ENCODE measurements at places on chromosomes 3 and 15.

- no peak for DNase-seq
These were observed 156.5 kb downstream of the PDCD6IP start for GRCh38 chr3:33954956-33955355.

DNA sequence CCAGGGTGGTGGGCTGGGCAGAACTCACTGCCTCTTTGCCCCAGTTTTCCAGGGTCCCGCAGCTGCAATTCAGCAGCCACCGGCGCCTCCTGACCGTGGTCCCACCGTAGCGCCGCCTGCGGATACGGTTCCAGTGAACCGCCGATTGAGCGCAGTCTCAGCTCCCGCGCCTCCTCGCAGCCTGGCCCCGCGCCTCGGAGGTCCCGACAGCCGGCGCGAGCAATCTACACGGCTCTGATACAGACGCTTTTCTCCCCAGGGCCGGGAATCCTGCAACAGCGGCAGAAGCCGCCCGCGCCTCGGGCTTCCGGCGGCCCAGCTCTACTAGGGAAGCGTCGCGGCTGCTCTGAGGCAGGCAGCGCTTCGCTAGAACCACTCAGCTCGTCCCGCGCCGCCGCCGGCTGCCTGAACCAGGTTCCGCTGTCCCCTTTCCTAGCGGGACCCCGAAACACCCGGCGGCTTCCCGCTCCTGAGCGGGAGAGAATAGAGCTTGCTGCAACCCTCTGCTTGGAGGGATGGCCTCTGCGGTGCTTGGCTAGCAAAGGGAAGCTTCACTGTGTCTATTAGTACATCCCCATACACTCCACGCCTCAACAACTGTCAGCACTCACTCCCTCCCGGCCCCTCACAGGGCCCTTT, 3.1 kb downstream of the FOXL2NB start:
- peak; percentile 63 for DNase-seq

- DNase-seq = no peak
These were observed 237.7 kb downstream of the SUCLG2 start for GRCh38 chr3:67416703-67417102.

DNA sequence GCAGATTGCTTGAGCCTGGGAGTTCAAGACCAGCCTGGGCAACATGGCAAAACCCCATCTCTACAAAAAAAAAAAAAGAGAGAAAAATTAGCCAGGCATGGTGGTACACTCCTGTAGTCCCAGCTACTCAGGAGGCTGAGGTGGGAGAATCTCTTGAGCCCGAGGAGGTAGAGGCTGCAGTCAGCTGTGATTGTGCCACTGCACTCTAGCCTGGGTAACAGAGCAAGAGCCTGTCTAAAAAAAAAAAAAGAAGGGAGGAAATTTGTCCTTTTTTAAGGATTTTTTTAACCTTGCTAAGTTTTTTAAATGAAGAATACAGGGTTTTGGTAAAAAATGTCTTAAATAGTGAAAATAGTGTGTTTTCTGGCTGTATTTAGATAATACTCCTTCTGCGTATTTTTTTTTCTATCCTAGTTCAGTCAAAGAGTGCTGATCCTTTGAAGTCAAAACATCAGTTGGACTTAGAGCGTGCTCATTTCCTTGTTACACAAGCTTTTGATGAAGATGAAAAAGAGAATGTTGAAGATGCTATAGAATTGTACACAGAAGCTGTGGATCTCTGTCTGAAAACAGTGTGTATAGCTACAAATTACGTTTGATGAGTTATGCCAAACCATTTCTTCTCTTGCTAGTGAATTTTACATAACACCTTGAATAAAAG, 11.1 kb downstream of the CAPN7 start:
- DNase-seq = no peak

- no peak for DNase-seq
These were observed 6.2 kb downstream of the STIMATE start for GRCh38 chr3:52891164-52891563.

DNA sequence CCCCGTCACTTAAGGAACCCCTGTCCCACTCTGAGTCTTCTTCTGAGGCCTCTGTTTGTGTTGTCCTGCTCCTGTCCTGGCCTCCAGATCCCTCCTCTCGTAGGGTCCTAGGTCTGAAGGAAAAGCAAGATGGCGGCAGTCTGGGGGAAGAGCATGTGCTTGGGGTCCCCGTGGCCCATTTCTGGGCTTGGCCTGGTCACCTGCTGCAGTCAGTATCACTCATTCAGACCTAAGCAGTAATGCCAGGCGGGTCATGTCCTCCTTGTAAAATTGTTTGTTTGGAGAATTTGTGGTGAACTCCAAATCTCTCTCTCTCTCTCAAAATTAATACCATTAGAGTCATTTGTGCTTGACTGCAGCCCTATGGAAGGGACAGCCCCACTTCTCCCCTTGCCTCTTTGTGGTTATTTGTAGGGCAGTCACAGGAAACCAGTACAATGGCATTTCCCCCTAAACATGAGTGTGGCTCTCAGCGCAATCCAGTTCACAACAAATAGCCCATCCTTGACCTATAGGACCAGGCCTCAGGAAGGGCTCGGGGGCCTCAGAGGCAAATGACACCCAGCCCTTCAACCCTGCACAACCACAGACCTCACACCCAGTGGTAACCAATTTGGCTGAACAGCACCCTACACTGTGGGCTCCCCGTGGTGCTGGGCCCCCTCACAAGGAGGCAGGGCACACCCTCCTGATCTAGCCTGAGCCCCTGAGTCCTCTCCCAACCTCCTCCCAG, 173.5 kb downstream of the OR4M2 start:
- no peak for DNase-seq

- no peak for DNase-seq
These were observed 44.7 kb downstream of the ATP11B start for GRCh38 chr3:182837855-182838454.

DNA sequence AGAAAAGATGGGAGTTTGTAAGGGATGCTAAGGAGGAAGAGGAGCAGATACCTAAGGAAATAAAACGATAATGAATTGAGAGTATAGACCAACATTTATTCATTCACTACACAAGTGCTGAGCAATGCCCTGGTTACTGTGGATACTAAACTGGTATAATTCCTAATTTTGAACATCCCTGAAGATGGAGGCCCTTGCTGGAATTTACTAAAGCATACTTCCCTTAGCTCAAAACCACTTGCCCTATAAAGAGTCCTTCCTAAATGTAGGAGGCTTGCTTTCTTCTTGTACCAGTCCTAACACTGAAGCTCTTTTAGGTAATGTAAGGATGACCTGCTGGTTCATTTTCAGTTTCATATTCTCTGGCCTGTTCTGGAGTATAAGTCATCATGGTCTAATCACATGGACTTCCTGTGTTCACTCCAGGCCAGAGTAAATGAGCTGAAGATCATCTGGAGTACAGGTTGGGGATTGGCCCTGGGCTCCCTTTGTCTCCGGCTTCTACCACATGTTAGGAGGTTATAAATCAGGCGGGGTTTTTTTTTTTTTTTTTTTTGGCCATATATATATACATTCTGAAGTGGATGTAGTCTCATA, 40.1 kb upstream of the MTMR10 start:
- DNase-seq = no peak

GRCh38 chr15:49769225-49769624, 148.4 kb downstream of the DTWD1 start:
- no peak for DNase-seq

GRCh38 chr3:138443091-138443490, 8.7 kb downstream of the ESYT3 start:
- no peak for DNase-seq

- DNase-seq = no peak
These were observed 18.1 kb downstream of the BBX start for GRCh38 chr3:107540857-107541256.

GRCh38 chr3:1007866-1008265, 85.0 kb upstream of the CNTN6 start:
- peak; percentile 48 for DNase-seq

Data from right forelimb (tissue), 1 donor.